Stimulated activated CD4-positive, alpha-beta T cell treated with anti-CD3 and anti-CD28 coated beads, Interleukin-4, amount 100 ng/mL, for 24 hours (primary cell): ENCODE measurements at places on chromosomes 16 and 17.

DNA sequence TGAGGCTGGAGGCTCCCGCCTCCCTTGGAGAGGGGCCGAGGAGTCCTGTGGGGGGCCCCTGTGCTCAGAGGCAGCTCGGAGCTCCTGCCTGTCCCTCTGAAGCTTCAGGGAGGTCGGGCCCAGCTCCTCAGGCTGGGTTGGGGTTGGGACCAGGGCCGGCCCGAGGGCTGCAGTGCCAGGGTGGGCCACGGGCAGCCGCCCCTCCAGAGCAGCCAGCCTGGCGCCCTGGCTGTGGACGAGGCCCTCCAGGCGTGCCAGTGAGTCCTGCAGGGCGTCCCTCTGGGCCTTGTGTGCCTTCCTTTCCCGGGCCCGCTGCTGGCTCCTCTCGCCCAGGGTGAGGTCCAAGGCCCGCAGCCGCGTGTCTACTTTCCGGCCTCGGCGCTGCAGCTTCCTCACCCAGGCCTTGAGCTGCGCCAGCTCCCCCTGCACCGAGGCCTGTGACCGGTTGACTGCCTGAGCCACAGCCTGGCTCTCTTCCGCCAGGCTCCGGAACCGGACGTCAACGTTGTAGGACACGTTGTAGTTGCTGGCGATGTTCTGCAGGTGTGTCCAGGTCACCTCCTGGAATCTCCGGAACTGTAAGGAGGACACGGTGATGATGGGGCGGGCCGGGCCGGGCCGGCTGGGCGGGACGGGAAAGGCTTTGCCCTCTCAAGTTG is 1.2 kb downstream of the PTX4 start:
- no peak for DNase-seq

GRCh38 chr17:50072130-50072529 is 16.2 kb downstream of the ITGA3 start:
- no peak for DNase-seq

- DNase-seq: no peak
Measured at GRCh38 chr16:81610936-81611335, 166.3 kb downstream of the CMIP start.

- DNase-seq: no peak
Measured at GRCh38 chr17:4369557-4370230, 3.2 kb upstream of the UBE2G1 start.

DNA sequence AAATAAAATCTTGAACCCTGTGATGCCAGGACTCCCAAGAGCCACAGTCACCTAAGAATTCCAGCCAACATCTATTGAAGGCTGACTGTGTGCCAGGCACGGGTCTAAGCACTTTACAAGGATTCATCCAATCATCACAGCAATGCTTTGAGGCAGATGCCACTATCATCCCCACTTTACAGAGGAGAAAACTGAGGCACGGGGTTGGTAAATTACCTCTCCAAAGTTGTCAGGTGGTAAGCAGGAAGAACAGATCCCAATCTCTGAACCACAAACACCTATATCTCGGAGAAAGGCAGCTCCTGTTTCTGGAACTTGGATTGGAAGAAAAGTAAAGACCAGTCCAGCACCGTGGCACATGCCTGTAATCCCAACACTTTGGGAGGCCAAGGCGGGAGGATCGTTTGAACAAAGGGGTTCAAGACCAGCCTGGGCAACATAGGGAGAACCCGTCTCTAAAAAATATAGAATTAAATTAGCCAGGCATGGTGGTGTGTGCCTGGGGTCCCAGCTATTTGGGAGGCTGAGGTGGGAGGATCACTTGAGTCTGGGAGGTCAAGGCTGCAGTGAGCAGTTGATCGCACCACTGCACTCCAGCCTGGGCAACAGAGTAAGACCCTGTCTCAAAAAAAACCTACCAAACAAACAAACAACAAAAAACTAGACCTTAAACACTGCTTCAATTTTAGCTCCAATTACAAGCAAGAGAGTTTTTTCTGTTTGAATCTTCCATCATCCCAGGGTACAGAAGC is 60.7 kb upstream of the SIAH1 start:
- no peak for DNase-seq
